ENCODE measurements at places on chromosomes 11 and 22.

- DNase-seq, result no peak
Observed at GRCh38 chr11:124812876-124813275, 12.7 kb upstream of the MSANTD2 start.

- no peak for DNase-seq
Observed at GRCh38 chr22:45039133-45039532, 29.3 kb upstream of the PHF21B start.

GRCh38 chr11:110491577-110492320 is 62.0 kb downstream of the FDX1 start:
- DNase-seq, result no peak

DNA sequence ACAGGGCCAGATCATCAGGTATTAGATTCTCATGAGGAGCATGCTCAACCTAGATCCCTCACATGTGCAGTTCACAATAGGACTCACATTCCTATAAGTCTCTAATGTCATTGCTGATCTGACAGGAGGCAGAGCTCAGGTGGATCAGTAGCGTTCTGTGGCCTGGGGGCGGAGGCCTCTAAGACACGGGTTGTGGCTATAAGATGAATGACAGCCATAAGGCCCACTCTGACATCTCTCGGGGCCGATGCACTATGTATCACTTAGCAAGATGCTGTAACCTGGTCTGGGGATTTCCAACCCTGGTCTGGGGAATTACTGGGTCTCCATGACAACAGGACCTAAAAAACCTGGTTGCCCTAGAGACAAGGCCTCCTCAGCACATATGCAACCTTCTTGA is 932.7 kb downstream of the TBC1D22A start:
- DNase-seq, result no peak

GRCh38 chr11:123903932-123904331 is 2.0 kb downstream of the OR8D4 start:
- DNase-seq, result no peak

GRCh38 chr22:46053563-46054090 is 76.7 kb upstream of the WNT7B start:
- no peak for DNase-seq

DNA sequence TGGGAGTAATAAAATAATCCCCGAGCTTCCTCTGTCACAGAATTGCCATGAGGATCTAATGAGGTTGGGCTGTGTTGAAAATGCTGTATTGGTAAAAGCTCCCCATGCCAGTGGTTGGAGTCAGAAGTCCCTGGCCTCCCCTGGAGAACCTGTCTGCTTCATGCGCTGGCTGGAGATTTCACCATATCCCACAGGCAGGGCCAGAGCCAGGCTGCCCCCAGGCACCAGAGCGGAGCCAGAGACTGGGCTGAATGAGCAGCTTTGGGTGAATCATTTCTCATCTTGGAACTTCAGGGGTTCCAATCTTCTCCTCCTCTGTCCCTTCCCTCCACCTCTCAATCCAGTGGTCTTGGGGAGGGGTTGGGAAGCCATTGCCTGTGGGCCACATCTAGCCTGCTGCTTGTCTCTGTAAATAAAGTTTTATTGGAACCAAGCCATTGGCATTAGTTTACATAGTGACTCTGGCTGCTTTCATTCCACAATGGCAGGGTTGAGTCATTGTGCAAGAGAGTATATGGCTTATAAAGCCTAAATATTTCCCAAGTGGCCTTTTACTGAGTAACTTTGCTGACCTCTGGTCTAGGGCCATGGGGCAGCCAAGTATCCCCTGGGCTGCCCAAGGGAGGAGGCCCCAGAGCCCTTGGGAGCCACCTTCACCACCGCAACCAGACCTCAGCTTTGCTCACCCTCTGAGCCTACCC is 35.2 kb downstream of the LRRC10B start:
- DNase-seq, result no peak

DNA sequence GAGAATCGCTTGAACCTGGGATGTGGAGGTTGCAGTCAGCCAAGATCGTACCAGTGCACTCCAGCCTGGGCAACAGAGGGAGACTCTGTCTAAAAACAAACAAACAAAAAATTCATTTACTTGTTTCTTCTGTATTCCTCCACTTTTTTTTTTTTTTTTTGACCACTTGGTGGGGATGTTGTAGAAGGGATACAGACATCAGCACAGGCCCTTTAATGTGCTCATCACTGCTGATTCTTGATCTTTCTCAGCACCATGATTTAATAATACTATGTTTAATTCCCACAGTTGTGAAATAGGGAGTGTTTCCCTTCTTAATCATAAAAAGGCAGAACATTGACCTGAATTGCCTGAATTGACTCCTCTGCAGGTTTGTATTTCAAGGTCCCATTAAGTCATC is 4.5 kb downstream of the TTC9C start:
- DNase-seq, result no peak

GRCh38 chr11:31110830-31111229 is 258.7 kb downstream of the DCDC1 start:
- no peak for DNase-seq

DNA sequence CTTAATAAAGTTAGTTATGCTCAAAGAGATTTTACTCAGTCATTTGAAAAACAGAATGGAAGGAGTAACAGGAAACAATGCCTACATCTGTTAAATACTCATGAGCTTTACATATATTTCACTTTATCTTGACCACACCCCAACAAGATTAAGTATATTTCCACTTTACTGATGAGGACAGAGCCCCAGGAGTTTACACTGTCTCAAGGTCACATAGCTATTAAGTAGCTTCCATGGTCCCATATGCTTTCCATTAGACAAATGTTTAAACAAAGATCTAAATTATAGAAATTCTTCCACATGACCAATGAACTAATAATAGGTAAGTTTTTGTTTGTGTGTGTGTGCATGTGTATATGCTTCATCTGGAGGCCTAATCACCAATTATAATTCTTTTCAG is 30.2 kb downstream of the MRTFA start:
- no peak for DNase-seq

DNA sequence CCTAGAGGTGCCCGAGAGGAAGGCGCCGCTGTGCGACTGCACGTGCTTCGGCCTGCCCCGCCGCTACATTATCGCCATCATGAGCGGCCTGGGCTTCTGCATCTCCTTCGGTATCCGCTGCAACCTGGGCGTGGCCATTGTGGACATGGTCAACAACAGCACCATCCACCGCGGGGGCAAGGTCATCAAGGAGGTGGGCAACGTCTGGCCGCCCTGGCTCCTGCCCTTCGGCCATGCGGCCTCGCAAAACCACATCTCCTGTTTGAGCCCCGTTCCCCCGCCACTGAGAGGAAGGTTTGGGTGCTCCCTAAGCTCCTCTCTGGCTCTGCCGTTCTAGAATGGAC is 3.4 kb downstream of the SLC17A6 start:
- DNase-seq, result no peak

- DNase-seq, result no peak
Observed at GRCh38 chr11:95042906-95043305, 6.3 kb upstream of the KDM4F start.

- DNase-seq, result no peak
Observed at GRCh38 chr11:69001243-69002081, 11.6 kb downstream of the MRGPRF start.

- DNase-seq, result no peak
Observed at GRCh38 chr11:130583801-130584211, 135.4 kb downstream of the ADAMTS15 start.

- peak; percentile 61 for DNase-seq
Observed at GRCh38 chr22:33302049-33302545, 243.9 kb upstream of the SYN3 start.

DNA sequence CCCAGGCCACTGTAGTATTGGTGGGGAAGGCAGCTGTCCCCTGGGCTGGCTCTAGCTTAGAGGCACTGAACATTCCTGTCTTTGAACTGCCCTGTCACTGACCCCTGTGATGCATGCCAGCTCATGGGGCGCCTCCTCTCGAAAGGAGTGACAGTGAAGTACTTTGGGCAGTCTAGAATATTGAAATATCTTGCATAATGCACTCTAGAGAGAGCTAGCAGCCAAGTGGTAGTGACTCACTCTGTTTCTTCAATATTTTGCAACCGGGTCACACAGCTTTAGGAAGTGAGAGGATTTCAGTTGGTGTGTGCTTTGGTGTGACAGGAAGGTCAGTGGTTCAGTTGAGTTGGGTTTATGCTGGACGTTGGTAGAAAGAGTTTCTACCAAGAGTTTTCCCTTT is 35.5 kb upstream of the ST14 start:
- DNase-seq, result no peak

GRCh38 chr11:96051820-96052219 is 127.9 kb upstream of the MTMR2 start:
- no peak for DNase-seq

DNA sequence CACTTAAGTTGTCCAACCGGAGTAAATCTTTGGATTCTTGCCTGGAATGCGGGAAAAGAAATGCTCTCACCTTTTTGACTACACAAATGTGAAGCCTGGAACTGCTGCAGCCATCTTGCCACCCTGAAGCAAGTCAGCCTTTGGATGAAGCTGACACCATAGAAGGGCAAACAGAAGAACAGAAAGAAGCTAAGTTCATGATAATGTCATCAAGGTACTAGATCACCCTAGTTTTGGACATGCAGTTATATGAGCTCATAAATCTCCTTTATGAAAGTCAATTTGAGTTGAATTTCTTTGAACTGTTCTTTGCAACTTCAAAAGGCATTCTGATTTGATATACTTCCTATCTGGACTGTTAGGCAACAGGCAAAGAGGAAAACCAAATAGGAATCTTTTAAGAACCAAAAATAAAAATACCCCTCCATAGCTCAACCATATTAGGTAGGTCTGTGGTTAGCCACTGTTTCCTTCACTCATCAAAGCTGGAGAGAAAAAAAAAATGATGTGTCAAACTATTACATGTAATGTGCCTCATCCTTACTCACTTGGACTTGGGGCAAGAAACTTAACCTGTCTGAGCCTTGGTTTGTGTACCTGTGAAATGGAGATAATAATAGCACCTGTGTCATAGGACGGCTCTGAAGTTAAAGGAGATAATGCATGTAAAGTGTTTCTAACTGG is 91.9 kb downstream of the WT1 start:
- no peak for DNase-seq

DNA sequence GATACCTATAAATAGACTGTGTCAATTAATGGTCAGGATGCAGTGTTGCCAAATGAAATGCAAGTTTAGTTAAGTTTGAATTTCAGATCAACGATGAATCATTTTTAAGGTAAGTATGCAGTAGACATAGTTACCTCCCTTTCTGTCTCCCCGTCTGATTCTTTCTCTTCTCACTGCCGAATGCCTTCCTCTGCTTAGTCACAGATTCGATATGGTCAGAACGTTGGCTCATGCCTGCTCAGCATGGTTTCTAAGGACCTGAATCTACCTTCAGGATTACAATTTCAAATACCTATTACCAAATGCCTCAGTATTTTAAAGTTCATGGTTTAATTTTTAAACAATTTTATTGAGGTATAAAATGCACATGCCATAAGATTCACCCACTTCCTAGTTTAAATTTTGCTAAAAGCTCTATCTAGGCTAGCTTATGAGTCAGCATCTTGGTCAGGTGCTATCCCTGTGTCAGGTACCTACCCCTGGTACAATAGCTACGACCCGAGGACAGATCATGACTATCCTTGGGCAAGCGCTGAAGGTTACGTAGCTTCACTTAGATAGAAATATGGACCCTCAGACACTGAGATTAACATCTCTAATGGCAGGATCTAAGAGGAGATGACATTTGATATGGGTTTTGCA is 78.2 kb upstream of the SPON1 start:
- DNase-seq, result no peak

DNA sequence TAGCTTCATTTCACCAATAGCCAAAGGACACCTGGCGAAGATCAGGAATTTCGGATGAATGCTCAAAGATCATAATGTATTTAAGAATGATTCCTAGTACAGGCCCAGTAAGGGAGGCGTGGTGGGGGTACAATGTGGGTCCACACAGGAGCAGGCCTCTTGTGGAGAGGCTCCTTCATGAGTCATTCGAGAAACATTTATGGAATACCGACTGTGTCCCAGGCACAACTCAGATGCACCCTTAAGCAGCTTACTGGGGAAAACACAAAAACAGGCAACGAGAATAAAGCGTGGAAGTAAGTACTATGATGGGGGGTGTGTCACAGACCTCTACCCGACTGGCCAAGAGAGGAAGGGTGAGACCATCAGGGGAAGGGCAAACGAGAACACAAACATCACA is 44.5 kb downstream of the SMCO4 start:
- DNase-seq, result no peak

DNA sequence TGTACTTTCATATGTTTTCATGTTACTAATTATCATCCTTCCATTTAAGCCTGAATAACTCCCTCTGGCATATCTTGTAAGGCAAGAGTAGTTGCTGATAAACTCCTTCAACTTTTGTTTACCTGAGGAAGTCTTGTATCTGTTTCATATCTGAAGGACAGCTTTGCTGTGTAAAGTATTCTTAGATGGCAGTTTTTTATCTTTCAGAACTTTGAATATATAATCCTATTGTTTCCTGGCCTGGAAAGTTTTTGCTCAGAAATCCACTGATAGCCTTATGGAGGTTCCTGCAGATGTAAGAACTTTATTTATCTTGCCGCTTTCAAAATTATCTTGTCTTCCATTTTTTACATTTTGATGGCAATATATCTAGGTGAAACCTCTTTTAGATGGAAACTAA is 69.1 kb downstream of the KCNQ1OT1 start:
- no peak for DNase-seq

DNA sequence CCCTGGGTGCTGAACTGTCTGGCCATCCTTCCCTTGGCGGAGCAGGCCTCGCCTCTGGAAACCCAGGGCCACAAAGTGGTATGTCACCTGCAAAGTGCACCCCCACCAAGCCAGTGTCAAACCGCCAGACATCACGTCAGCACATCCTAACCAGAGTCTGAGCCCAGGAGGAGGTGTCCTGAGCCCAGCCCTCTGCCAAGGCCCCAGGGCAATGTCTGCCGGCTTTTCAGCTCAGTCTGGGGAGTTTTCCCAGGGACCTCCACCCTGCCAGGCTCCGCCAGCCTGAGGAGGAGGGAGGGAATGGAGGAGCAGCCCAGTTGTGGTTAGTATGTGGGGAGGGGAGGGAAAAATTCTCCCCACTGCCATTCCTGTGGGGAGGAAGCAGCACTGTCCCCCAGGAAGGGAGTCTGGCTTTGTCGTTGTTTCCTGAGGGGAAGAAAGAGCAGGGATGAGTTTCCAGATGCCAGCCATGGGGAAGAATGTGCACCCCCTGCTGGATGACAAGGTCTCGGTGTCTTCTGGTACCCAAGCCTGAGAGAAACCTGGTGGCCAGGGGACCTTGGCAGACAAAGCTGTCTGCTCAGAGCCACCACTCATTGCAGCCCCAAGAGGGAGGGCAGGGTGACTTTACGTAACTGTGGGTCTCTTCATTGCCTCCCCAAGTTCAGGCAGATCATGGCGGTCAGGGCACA is 81.4 kb upstream of the CD82 start:
- DNase-seq, result no peak

- no peak for DNase-seq
Observed at GRCh38 chr11:48384670-48385069, 18.4 kb upstream of the OR4C5 start.

DNA sequence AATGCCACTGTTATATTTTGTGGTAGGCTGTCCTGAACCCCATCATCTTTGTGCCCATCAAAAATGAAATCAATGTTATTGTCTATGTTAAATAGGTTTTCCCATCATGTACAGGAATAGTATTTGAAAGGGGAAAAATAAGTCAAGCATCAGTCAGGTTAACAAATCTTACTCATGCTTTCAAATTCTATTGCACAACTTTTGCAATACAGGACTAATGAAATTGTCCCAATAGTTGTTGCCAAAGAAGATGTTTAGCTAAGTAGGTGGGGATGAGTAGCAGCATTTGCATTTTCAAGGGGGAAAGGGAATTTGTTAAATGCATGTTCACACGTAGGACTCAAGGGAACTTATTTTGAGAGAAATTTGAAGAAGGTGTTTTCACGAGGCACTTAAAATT is 962.1 kb downstream of the JRKL start:
- DNase-seq, result no peak
